ENCODE measurements at places on chromosomes 12 and 14.

GRCh38 chr12:88242939-88243338 is 100.8 kb downstream of the TMTC3 start:
- no peak for DNase-seq

- DNase-seq, result no peak
Measured at GRCh38 chr14:91394105-91395081, 23.2 kb downstream of the CCDC88C start.

DNA sequence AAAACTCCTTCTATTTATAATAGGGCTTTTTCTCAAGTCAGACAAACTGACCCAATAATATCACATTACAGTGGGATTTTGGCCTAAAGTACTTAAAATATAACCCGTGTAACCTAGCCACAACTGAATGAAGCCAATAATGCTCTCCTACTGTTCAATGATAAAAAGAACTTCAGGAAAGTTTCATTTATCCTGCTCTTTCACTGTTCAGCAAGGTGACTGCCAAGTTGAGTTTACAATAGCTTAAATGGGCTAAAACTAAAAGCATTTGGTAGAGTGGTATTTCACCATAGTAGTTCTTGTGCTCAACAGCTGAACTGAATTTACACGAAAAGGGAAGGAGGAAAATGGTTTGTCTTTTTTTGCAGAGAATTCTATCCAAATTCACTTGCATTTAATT is 49.8 kb downstream of the CNTN1 start:
- DNase-seq, result no peak

- no peak for DNase-seq
Measured at GRCh38 chr14:67004521-67004920, 184.7 kb upstream of the GARIN2 start.

DNA sequence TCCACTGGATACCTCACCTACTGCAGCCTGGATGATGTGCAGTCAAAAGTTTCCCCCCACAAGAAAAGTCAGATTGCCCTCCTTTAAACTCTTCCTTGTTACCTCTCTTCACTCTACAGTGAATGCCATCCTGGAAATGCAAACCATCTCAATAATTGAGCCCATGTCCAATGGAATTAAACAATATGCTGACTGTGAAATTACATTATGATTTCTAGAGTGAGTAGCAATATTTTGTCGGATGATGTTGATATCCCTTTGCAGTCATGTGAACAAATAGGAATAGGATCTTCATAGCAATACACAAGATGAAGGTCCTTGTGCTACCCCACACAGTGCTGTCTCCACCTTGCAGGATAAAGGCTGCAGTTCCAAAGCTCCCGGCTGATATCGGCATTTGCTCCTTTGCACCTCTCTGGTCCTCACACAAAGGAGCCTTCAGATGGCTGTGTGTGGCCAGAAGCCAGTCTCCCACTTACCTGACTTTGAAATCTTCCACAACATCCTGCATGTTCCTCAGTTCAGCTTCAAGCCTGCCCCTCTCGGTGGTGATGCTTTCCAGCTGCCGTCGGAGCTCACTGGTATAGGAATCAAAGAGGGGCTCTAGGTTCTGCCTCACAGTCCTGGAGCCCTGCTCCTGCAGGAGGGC is 1.5 kb downstream of the KRT75 start:
- DNase-seq, result no peak

DNA sequence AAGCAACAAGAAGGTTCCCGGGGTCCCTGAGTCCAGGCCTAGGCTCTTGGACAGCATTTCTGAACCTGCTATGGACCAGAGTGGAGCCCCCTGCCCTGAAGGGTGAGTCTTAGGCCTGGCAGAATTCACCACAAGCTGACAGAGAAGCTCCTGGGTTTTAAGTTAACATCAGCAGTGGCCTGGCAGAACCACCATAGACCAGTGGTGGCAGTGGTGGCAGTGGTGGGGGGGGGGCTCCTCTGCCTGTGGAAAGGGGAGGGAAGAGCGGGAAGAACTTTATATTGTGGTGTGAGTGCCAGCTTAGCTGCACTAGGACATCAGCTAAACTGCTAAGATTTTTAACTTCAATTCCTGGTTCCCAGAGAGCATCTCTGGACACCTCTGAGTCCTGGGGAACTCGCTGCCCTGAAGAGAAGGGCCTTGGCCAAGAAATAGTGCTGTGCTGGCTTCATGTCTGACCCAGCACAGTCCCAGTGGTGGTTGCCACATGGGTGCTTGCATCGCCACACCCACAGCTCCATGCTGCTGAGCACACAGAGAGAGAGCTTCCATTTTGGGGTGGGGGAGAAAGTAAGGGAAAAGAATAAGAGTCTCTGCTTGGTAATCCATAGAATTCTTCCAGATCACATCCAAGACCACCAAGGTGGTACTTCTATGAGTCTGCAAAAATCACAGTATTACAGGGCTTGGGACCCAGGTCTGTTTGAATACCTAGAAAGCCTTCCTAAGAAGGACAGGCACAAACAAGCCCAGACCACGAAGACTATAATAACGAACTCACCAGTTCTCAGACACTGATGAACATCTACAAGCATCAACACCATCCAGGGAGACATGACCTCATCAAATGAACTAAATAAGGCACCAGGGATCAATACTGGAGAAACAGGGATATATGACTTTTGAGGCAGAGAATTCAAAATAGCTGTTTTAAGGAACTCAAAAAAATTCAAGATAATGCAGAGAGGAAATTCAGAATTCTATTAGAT is 20.4 kb upstream of the RNF212B start:
- no peak for DNase-seq

DNA sequence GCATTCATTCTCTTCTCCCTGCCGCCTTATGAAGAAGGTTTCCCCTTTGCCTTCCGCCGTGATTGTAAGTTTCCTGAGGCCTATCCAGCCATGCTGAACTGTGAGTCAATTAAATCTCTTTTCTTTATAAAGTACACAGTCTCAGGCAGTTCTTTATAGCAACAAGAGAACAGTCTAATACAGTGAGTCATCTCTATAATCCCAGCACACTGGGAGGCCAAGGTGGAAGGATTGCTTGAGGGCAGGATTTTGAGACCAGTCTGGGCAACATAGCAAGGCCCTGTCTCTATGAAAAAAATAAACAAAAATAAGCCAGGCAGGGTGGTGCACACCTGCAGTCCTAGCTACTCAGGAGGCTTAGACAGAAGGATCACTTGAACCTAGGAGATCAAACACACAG is 259.9 kb downstream of the CEP128 start:
- no peak for DNase-seq

DNA sequence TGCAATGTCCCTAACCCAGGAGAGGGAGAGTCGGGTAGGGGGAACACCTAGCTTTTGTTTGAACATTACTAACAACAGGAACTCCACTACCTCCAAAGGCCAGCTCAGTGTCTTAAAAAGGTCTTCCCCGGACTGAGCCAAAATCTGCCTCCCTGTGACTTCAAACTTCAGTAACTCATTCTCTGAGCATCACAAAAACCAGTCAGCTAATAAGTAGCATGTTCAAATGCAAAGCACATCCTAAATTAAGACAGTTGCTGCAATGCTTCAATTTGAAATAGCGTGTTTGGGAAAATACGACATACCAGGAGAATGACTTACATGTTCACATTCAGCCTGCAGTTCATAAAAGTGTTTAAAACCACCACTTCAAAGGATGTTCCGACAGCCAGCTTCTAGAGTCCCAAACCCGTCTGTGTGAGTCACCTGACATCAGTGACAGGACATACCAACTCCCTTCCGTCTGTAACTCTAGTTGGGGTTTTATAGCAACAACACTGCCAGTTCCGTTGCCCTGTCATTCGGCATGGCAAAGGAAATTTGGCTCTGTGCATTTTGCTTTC is 13.0 kb downstream of the ZFP36L1 start:
- peak; percentile 80 for DNase-seq

- no peak for DNase-seq
Measured at GRCh38 chr14:93587330-93587729, 156.6 kb downstream of the UNC79 start.

GRCh38 chr12:107760207-107760808 is 629 bp downstream of the PRDM4 start:
- DNase-seq, result no peak

DNA sequence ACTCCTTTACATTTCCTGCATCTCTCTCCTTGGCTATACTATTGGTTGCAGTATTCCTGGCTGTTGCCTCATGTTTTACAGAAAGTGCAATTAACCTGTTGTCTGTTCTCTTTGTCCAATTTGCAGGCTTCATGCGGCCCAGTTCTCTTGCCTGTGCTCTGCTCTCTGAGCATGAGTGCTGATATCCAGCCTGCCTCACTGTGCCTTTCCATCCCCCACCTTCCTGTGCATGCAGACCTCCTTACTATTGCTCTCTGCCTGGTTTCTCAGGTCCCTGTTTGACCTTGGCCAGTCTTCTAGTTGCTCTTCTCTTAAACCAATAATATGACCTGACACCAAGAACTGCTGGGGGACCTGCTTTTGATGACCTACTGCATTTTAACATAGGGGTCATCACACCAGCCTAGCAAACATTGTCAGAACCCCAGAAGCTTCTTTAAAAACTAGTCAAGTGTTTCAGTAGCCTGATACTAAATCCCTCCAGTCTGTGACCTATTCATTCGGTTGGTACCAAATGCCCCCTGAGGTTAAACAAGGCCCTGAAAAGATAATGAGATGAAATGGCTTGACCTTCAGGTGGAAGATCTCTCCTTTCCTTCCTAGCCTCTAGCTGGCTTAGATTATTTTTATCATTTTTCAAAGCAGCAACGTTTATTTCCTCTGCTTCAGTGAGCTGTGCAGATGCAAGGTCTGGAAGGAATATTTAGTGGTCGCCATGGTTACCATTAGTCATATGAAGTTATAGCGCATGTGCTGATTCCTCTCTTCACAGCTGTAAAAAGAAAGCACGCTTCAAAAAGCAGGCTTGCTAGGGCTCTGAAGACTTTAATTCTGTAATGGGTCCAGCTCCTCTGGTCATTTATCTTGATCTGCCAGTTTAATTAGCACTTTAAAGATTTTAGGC is 216.5 kb downstream of the PHLDA1 start:
- DNase-seq, result peak; percentile 62

DNA sequence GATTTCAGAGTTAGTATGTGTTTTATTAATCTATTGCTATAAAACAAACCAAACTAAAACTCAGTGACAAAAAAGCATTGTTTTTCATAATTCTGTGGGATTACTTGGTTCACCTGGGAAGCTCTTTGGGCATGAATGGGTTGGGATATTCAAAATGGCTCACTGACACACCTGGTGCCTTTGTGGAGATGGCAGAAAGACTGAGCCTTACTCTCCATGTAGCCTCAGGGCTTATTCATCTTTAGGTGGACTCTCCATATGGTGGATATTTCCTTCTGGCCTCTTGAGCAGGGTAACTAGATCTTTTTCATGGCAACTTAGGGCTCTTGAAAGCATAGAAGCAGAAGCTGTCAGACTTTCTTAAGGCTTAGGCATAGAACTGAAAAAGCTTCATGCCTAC is 1102.8 kb upstream of the SEL1L start:
- no peak for DNase-seq

- no peak for DNase-seq
Measured at GRCh38 chr12:6271281-6271680, 39.2 kb upstream of the PLEKHG6 start.

- peak; percentile 38 for DNase-seq
Measured at GRCh38 chr12:120584343-120585149, 3.3 kb upstream of the POP5 start.

GRCh38 chr12:84911271-84912197 is 1.1 kb downstream of the SLC6A15 start:
- no peak for DNase-seq

DNA sequence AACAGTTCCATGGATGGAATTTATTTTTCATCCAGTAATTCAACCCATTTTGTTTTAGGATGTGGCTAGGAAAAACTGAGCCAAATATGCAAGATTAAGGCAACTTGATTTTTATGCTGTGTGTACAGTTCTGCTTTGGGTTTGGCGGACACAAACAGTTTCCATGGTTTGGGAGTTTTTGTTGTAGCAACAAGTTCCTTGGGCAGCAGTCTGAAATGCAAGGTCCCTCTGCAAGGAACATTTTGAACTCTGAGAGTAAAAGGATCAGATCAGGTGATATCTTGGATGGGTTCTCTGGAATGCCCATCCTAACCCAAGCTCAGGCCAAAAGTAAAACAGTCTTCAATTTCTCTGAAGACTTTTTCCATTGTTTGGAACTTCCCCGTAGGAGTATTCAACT is 161.2 kb downstream of the TMX1 start:
- no peak for DNase-seq

All from CD4-positive, alpha-beta T cell treated with Interleukin-6 at 100 ng/mL for 8 hours (primary cell).